NCI-H1092 treated with DMSO at 0.1 percent for 48 hours (cell line): ENCODE measurements at places on chromosomes 16 and 17.

GRCh38 chr17:28645576-28645939 is 600 bp upstream of the BLTP2 start:
- no peak for DNase-seq

DNA sequence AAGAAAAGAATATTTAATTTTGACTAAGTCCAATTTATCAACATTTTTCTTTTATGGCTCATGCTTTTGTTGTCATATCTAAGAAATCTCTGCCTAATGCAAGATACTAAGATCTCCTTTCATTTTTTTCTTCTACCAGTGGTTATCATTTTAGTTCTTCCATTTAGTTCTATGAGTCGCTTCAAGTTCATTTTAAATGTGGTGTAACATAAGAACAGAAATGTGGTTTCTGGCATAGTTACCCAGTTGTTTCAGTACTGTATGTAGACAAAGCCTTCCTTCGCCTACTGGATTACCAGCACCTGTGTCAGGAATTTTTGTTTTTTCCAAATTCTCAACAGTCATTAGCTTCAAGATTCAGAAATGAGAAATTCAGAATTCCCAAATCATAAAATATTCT is 175.7 kb downstream of the PARN start:
- no peak for DNase-seq

GRCh38 chr17:57739402-57740234 is 5.5 kb downstream of the CCDC182 start:
- peak; percentile 31 for DNase-seq

- DNase-seq = no peak
These were observed 55.3 kb downstream of the TUBD1 start for GRCh38 chr17:59837308-59838051.

GRCh38 chr16:23855010-23855409 is 19.2 kb downstream of the PRKCB start:
- no peak for DNase-seq

DNA sequence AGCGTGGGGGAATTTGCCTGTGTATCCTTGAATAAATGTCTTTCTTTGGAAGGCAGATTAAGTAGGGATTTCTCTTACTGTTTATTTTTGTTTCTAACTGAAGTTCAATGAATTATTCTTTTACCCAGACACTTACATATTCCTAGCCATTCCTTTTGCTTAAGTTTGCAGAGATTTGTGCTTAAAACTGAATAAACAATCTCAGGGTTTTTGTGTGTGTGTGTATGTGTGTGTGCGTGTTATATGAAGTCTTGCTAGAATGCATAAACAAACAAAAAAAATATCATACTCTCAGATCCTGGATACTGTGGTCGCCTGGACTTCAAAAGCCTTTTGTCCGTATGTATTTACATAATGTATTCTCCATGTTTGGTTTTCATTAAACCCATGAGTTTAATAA is 672.8 kb downstream of the MAF start:
- DNase-seq = no peak

GRCh38 chr16:19861133-19861532 is 23.5 kb downstream of the GPRC5B start:
- no peak for DNase-seq

GRCh38 chr17:78202666-78203065 is 11.4 kb upstream of the BIRC5 start:
- no peak for DNase-seq
